T-helper 2 cell (primary cell): ENCODE measurements at places on chromosomes 3 and 15.
A peak's percentile ranks its signal among the peaks of the same experiment; 100 is the strongest.

- DNase-seq, result no peak
Observed at GRCh38 chr3:56880720-56881575, 79.2 kb upstream of the ARHGEF3 start.

DNA sequence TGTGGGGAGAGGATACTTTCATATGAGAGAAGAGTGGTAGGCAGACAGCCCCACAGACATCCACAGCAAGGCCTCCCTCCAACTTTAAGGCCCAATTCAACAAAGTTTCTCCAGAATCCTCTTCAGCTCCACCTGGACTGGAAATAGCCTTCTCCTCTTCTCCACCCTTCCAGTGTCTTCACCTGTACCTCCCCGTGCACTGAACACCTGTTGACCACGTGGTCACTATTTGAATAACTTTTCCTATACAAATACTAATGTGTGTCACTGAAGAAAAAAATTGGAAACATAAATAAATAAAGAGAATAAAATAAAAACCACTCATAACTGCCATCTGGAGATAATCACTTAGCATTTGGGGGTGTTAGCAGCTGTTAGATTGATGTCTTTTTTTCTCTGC is 52.9 kb downstream of the CCNL1 start:
- DNase-seq, result no peak

DNA sequence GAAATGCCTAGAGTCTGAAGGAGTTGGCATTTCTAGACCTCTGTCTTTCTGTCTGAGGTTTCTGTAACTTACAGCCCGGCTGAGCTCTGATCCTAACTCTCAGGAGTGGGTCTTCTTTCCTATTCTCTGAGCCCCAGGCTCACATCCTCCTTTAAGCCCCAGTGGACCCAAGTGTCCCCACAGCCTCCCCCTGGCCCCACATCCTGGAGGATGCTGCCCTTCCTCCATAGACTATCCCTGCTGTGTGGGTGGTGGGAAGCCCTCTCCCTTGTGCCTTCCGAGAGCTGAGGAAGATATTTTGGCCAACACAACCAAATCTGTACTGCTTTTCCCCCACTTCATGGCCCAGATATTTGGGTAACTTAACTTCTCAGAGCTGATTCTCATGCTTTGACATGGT is 151.3 kb downstream of the LRTM1 start:
- DNase-seq, result no peak

DNA sequence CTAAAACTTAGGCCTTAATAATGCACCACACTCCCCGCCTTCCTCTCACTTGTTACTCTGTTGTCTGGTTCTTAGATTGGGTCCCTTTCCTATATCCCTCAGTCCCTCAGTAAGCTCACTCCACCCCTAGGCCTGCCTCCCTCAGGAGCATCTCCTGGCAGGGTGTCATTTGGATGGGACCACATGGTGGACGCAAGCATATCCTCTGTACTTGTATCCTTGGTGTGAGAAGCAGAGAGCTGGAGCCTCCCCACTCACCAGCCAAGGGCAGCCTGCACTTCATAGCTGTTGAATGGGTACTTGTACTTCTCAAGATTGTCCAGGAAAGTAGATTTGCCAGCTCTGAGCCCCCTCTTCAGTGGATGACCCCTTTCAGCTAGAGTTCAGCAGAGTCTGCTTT is 11.6 kb downstream of the SEC61A1 start:
- no peak for DNase-seq

GRCh38 chr3:101531473-101532086 is 18.6 kb upstream of the SENP7 start:
- DNase-seq, result no peak

GRCh38 chr3:152021951-152022461 is 148.6 kb downstream of the SUCNR1 start:
- DNase-seq, result no peak

- no peak for DNase-seq
Observed at GRCh38 chr3:55074796-55075195, 146.9 kb upstream of the LRTM1 start.

DNA sequence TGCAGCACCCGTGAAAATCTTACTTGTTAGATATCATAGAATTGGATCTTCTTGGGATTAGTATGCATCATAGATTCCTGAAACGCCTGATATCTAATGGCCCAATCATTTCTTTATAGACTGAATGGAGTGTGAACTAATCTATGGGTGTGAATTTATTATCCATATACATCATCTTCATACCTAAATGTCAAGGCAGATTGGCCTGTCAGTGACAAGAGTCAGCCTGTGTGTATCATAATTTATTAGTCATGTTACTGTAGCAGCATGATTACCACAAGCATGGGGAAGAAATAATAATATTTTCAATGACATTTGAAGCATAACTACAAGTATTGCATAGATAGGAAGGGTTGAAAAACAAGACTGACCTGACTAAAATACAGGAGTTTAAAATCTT is 235.8 kb downstream of the RAP2B start:
- no peak for DNase-seq

- no peak for DNase-seq
Observed at GRCh38 chr3:190096345-190096744, 24.4 kb downstream of the P3H2 start.

GRCh38 chr3:97793420-97794019 is 28.3 kb upstream of the CRYBG3 start:
- DNase-seq, result no peak

- DNase-seq, result no peak
Observed at GRCh38 chr3:194838236-194838635, 152.6 kb downstream of the FAM43A start.

- no peak for DNase-seq
Observed at GRCh38 chr15:40050788-40051470, 11.9 kb upstream of the SRP14 start.

DNA sequence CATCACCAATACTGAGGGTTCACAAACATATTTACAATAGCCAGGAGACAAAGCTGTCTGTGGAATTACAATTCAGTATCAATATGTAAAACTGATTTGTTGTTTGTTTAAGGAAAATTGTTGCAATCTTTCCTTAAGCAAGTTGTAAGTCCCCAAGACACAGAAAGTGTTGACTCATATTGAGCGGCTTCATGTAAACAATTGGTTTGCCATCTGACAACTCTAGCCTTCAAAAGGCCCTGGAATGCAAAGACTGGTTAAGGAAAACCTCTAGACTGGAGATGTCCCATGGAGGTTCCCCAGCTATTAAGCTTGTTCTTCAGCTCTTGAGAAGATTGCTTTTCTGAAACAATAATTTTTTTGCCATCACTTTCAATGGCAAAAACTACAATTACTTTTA is 283.7 kb upstream of the PROK2 start:
- DNase-seq, result no peak

GRCh38 chr3:175295248-175296130 is 436.4 kb downstream of the NAALADL2 start:
- DNase-seq, result no peak

DNA sequence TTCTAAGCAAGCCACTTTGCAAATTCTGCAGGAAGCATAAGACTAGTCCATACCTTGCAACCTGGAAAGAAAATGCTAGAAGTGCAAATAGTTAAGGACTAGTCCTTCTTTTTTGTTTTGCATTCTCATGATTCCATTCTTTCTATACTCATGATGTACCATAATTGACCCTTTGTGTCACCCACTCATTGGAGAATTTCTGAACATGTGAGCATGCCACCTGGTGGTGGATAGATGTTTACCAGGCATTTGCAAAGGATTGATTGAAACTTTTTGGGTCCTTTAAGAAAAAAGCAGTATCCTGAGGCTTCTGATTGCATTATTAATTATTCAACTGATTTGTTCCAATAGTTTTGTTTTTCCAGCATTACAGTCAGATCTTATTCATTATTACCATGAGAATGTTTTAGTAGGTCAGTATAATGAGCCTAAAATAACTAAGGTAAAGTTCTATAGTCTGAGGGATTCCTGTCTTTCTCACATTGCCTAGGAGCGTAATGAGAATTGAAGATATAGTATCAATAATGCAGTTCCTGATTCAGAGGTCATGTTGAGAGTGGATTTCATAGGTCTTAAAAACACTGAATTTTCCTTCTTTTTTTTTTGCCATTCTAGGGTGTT is 20.2 kb upstream of the DIPK2A start:
- DNase-seq, result peak; percentile 5

DNA sequence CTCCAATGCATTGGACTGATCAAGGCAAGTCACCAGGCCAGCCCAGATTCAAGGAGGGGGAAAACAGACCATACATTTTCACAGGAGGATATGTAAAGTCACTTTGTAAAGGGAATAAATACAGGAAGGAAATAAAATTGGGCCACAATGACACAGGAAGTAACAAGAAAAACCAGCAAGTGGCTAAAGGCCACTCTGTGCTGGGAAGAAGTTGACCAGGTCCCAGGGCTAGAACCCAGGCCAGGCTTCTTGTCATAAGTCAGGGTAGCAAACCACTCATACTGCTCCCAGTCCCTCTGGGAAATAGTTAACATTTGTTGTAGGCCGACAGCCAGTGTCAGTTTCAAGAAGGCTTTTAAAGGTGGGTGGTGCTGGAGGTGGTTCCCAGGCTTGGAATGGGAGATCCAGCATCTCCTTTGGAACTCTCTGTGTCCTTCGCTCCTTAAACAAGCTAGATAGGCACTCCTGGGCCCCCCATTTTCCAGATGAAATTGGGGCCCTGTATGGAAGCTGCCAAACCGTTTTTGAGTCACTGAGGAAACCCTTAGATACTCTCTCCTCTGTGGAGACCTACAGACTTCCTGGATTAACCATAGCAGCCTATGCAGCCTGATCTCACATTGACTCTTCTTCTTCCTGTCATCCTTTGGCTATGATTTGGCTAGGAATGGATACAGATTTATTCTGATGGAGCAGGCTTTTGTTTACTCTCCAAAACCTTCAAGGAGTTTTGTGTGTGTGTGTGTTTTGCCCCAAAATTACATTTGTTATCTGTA is 14.7 kb upstream of the EDC3 start:
- no peak for DNase-seq

- DNase-seq, result no peak
Observed at GRCh38 chr15:68439506-68439905, 7.5 kb upstream of the ITGA11 start.

GRCh38 chr3:192816351-192816750 is 89.0 kb upstream of the FGF12 start:
- no peak for DNase-seq

DNA sequence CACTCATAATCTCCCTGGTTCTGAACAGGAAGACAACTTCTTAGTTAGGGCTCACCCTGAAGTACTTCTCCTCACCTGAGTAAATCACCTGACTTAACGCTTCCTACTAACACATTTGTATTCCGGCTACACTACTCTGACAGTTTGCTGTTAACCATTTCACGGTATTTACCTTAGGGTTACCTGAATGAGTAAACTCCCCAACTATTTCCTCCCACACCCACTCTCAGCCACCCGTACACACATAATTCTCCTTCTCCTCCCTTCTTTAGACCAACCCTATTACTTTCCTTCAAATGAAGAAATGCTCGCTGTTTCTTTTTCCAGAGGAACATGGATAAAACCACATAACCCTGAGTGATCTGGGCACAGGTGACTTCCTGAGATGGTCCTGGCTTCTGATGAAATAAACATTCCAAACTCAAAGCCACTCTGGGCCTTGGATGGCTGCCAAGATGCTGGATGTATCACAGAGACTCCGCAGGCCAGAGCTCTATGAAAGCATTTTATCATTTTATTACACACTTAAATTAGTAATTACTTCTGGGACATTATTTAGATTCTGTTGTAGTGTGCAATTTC is 183.6 kb upstream of the ATP11B start:
- DNase-seq, result no peak

GRCh38 chr3:185981621-185982020 is 43.8 kb upstream of the TRA2B start:
- DNase-seq, result no peak

DNA sequence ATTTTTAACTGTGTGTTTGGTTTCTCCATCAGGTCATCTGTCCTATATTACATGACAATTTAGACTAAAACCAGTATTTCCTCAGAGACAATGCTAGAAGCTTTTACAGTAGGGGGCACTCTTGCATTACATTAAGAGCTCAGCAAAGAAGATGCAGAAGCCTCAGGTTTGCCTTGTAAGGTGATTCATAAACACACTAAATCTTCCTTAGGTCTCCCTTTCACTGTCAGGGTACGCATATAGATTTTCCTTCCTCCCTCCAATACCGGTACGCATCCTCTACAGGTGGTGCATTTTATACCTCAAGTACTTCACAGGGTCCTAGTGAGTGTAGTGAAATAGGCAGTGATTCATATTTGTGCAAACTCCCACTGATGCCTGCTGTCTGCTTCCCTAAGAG is 46.5 kb downstream of the CD86 start:
- no peak for DNase-seq

DNA sequence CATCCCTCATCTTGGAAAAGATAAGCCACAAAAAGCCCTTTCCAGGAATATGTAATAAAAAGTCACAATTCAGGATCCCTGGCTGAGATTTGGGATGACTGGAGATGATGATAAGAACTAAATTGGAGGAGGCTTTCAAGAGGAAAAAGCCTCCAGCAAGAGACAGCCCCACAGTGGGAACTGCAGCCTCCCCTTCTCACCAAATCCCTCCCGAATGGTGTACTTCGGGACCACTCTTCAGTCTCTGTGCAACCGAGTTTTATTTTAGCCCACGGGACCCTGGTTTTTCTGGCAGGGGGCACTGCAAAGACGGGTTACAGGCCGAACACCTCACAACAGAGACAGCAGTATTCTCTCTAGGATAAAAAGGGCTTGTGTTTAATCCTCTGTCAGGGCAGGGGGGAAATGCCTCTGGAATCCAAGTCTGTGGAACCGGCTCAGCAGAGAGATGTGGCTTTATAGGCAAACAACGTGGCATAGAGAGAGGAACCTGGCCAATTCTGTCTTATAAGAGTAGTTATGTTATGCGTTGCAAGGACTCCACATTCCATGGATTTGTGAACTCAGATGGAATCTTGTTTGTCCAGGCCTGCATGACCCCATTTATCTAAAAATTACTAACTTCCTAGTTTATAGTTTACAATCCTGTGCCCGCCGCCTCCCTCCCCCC is 1.2 kb upstream of the LMCD1 start:
- no peak for DNase-seq

GRCh38 chr15:84824260-84825007 is 7.3 kb downstream of the ALPK3 start:
- no peak for DNase-seq

GRCh38 chr3:11626084-11626463 is 17.6 kb downstream of the VGLL4 start:
- peak; percentile 93 for DNase-seq

GRCh38 chr3:126959921-126960603 is 22.9 kb upstream of the PLXNA1 start:
- no peak for DNase-seq

GRCh38 chr3:197490098-197491058 is 65.4 kb downstream of the BDH1 start:
- DNase-seq, result no peak

DNA sequence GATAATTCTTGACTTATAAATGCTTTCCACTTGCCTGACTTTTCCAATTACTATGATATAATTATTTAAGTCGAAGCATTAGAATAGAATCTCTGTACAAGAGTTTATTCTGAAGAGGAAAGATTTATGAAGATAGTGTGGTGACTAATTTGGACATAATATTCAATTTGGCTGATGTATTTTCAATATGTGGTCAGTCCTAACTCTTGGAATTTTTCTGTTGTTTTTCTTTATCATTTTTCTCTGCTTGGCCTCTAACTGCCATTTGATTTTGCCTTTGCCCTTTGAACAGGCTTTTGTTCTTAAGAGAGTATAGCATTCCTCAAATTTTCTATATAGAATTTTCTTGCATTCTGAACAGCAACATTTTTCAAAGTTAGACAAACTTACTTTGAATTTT is 2.6 kb upstream of the MDFIC2 start:
- no peak for DNase-seq
